ENCODE measurements at places on chromosomes 12 and 14. TPM values are rescaled to one million over a fixed set of nuclear protein-coding genes. Genes with fewer than 3 reads are reported as not detected.

GRCh38 chr12:104152685-104153241 lies 14.8 kb upstream of the NFYB start:
- no peak for DNase-seq

GRCh38 chr14:93027810-93028723 lies 87.7 kb downstream of the ITPK1 start:
- DNase-seq, result no peak

DNA sequence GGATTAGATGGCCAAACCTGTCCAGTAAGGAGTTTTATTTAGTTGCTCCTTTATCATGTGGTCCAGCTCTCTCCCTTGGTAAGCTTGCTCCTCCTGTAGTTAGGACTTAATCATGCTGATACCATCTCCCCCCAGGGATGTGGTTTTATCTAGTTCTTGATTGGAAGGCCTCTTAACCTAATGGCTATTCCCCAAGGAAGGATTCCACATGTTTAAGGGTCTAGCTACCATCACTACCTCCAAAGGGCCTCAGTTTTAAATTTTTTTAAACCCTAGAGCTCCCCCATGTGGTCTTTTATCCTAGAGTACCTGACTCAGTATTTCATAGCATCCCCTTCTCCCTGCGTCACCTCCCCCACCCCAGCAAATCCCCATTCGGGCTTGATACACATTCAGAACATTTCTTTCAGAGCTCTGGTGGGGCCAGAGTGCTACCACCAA lies 22.5 kb downstream of the MAP3K12 start:
- DNase-seq, result no peak

GRCh38 chr14:23877538-23878180 lies 75.9 kb upstream of the DHRS4 start:
- no peak for DNase-seq

- DNase-seq, result no peak
Observed at GRCh38 chr14:68441542-68441941, 351.3 kb downstream of the ZFP36L1 start.

- DNase-seq, result no peak
Observed at GRCh38 chr12:31477687-31478086, 113.2 kb downstream of the DENND5B start.

GRCh38 chr14:21103710-21104447 lies 3.0 kb downstream of the TMEM253 start:
- DNase-seq, result peak; percentile 97

MYO1H gene
- 0.20 TPM for total RNA-seq

HOXC4 gene
- 0.18 TPM for total RNA-seq

KHNYN gene
- total RNA-seq, result 70.8 TPM

SCNN1A gene
- 459 TPM for total RNA-seq

All from left colon (tissue), 2 donors.